ENCODE measurements at places on chromosomes 2 and 18. TPM values are rescaled to one million over a fixed set of nuclear protein-coding genes. Genes with fewer than 3 reads are reported as not detected.

PLEKHH2 gene
- total RNA-seq: 1.3 TPM

DNA sequence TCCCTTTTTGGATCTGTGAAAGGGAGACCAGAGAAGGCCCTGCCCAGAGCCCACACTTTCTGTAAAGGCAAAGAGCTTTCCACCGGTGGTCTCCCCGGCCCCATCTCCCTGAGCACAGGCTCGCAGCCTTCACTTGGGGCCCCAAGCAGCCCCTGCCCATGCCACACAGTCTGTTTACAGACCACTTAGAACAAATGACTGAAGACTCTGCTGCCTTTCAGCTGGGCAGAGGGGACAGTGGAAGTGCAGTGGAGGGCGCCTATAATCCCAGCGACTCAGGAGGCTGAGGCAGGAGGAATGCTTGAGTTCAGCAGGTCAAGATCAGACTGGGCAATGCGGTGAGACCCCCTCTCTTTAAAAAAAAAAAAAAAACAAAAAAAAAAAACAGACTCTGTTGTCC lies 28.9 kb downstream of the SERTAD2 start:
- H3K4me3 ChIP-seq: no peak overlapping the region
- H3K36me3 ChIP-seq: no peaks in the 10 kb centered on the region
- H3K4me1 ChIP-seq: no peaks in the 10 kb centered on the region
- no peaks in the 10 kb centered on the region for H3K27me3 ChIP-seq
- DNase-seq: no peak
- no peak overlapping the region for H3K27ac ChIP-seq

SPP2 gene
- total RNA-seq: 83.0 TPM

DNA sequence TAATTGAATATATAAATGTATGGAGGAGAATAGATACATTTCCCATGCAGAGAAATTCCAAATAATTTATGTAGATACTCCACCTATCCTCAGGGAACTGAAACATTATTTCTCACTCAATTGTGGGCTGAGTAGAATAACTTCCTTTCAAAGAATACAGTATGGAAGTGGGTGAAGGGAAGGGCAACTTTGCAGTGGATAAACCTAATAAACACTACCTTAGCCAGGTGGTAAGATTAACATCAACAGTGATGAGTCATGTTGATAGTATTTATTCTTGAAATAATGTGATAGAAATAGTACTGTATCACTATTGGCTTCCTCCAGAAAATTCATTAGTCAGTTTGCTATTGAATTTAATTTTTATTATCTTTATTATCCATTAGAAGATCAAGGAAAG lies 716.4 kb upstream of the CHAC2 start:
- DNase-seq: no peak
- no peaks in the 10 kb centered on the region for H3K36me3 ChIP-seq

ATP8B1 gene
- total RNA-seq: 9.0 TPM

DNA sequence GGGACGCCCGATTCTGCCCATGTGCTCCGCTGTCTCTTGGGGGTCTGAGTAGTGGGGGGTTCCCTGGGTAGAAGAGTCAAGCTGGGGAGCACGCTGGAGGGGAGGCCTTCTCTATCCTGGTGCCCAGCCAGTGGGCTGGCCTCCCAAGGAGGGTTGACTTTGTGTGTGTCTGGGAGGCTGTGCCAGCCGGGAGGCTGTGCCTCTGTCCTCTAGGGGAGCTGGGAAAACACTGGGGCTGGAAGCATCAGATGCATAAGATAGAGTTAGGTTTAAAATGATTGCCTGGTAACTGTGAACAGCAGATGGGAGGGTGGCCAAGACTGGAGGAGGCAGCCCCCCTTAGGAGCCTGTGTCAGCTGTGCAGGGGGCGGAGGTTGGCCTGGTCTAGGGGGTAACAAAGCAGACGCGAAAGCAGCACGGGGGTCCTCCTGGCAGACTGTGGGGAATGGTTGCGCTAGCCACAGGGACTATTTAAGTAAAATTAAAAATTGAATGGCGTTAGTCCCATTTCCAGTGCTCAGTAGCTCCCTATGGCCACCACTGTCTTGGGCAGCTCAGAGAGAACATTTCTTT lies 1.3 kb downstream of the ING5 start:
- H3K27ac ChIP-seq: no peak overlapping the region
- H3K4me3 ChIP-seq: peak overlapping the region; percentile 86
- no peaks in the 10 kb centered on the region for H3K4me1 ChIP-seq
- no peaks in the 10 kb centered on the region for H3K27me3 ChIP-seq

GRCh38 chr18:42959528-42959927 lies 156.0 kb downstream of the RIT2 start:
- no peak overlapping the region for H3K4me3 ChIP-seq
- H3K27ac ChIP-seq: no peak overlapping the region
- no peaks in the 10 kb centered on the region for H3K4me1 ChIP-seq

MC4R gene
- not detected for total RNA-seq

MLPH gene
- 45.2 TPM for total RNA-seq

- H3K27ac ChIP-seq: no peak overlapping the region
- no peaks in the 10 kb centered on the region for H3K36me3 ChIP-seq
- no peak overlapping the region for H3K4me3 ChIP-seq
- DNase-seq: no peak
Measured at GRCh38 chr2:162379719-162380580, 36.0 kb downstream of the GCA start.

DCTN1 gene
- total RNA-seq: 37.8 TPM

GRCh38 chr2:86298411-86299390 lies 38.7 kb downstream of the REEP1 start:
- H3K27ac ChIP-seq: no peak overlapping the region
- no peak overlapping the region for H3K4me3 ChIP-seq

TSPYL6 gene
- not detected for total RNA-seq

DNA sequence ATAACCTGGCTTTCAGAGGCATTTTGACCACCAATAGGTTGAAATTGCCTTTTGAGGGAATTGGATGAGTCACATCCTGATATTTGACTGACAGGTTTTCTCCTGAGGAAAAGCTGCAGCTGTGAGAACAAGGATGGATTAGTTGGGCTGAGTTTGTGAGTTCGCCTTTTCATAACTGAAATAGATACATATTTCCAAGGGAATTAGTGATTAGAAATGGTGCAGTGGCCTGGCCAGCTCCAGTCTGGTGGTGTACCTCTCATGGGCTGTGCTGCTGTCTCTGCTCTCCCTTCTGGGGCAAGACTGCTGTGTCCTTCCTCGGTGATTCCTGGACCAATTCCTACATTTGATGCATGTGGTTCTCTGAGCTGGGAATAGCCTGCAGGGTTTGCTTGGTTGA lies 341.3 kb downstream of the TSN start:
- DNase-seq: no peak
- no peaks in the 10 kb centered on the region for H3K36me3 ChIP-seq
- H3K4me1 ChIP-seq: no peaks in the 10 kb centered on the region
- H3K27ac ChIP-seq: no peak overlapping the region
- H3K27me3 ChIP-seq: no peaks in the 10 kb centered on the region

FSIP2 gene
- 0.09 TPM for total RNA-seq

HOXD12 gene
- not detected for total RNA-seq

SULT1C4 gene
- total RNA-seq: 2.7 TPM

GRCh38 chr2:165629776-165630175 lies 160.3 kb downstream of the CSRNP3 start:
- no peak for DNase-seq
- no peaks in the 10 kb centered on the region for H3K36me3 ChIP-seq
- no peaks in the 10 kb centered on the region for H3K27me3 ChIP-seq
- no peaks in the 10 kb centered on the region for H3K4me1 ChIP-seq

SOX11 gene
- total RNA-seq: not detected
